ENCODE measurements at places on chromosomes 6 and 20. TPM values are rescaled to one million over a fixed set of nuclear protein-coding genes. Genes with fewer than 3 reads are reported as not detected.

Gene SCAF8
- 36.2 TPM for total RNA-seq

Gene NKX2-4
- not detected for total RNA-seq

Gene RCAN2
- 15.6 TPM for total RNA-seq

Gene PHACTR1
- total RNA-seq, result 1.2 TPM

Gene TGM2
- 78.2 TPM for total RNA-seq

Gene FAM209B
- total RNA-seq, result not detected

Gene ETV7
- total RNA-seq, result 3.5 TPM

Gene DNMT3B
- 2.5 TPM for total RNA-seq

Gene PHACTR3
- not detected for total RNA-seq

Data from osteoblast (primary cell).